Nucleus accumbens (tissue), 56 donors: ENCODE measurements at places on chromosomes 1 and 21.

DNA sequence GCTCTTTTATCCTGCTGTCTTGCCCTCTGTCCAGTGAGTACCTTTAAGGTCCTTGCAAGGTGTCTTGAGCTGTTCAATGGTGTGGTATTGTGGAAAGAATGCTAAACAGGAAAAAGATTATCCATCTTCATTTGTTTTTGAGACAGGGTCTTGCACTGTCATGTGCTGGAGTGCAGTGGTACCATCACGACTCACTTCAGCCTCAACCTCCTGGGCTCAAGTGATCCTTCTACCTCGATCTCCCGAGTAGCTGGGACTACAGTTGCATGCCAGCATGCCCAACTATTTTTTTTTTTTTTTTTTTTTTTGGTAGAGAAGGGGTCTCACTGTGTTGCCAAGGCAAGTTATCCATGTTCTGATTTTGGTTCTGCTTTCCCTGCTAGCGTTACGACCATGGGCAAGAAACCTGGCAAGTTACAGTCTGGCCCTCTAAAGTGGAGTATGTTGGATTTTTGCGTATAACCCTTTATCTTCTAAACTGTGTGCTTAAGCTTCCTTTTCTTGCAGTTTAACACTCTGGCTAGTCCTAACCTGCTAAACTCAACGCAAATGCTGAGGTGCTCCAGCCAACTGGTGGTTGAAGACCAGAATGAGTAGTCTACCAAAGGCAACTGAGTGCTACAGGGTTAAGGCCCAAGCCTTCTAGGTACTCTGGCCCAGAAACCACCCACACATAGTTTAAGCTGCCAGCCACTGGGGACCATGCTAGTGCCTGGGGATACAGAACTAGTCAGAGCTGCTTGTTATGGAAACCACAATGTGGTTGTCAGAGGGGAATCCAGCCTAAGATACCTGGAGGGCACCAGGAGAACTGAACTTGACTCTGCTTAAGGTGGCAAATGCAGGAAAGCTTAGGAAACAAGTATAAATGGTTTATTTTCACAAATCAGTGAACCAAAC, 7.9 kb downstream of the RPL11 start:
- no peak for DNase-seq

GRCh38 chr1:88324899-88325298, 359.2 kb upstream of the PKN2 start:
- DNase-seq = no peak

DNA sequence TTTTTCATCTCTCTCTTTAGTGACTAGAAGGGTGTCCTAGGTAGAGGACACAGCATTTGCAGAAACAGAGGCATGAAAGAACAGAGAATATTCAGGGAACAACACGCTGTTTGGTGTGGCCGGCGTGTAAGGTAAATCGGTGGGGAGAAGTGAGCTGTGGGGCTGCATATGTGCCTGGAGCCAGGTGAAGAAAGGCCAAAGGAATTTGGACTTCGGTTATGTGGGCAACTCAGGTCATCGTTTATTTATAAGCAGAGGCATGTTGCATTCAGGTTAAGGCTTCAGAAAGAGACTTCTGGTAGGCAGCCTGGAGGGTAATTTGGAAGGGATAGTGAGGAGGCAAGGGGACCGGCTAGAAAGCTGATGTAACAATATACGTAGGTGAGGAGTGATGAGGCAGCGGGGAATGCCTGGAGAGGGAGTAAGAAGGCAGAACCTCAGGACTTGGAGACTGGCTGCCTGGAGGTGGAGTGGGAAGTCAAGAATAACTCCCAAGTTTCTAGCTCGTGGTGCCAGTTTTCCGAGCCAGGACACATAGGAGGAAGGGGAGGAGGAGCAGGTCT, 64.1 kb upstream of the ACOT11 start:
- DNase-seq = no peak

DNA sequence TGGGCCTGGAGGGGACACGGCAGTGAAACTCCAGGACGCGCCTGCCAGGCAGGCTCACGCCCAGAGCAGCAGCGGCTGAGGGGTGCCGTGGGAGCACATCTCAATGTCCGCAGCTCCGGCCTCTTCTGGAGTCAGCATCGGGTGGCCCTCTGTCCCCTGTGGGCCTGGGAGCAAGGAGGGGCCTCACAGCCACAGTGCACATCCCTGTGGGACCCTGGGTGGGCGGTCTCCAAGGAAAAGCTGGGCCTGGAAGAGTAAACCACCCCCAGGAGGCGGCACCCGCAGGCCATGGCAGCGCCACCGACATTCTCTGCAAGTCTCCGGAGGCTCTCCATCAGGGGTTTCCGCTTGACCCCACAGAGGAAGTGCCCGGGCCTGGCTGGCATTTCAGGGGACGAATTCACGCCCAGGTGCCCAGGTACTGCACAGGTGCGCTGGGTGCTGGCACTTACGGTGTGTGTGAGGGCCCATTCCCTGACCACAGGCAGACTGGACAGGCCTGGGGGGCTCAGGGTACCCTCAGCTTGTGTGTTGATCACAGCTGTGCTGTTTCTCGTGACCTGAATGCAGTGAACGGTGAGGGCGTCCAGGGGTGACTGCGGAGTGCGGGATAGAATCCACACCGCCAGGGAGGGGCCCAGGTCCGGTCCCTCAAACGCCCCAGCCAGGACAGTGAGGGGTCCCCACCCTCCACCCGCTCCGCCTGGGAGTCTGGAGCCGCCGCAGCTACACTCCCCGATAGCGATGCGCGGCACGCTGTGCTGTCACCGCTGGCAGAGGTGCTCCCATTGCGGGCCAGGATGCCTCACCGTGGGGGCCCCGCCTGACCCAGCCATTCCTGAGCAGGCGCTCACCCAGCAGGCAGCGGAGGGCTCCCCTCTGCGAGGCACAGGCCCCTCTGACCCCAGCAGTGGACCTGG, 16.6 kb upstream of the RNF223 start:
- DNase-seq = no peak

DNA sequence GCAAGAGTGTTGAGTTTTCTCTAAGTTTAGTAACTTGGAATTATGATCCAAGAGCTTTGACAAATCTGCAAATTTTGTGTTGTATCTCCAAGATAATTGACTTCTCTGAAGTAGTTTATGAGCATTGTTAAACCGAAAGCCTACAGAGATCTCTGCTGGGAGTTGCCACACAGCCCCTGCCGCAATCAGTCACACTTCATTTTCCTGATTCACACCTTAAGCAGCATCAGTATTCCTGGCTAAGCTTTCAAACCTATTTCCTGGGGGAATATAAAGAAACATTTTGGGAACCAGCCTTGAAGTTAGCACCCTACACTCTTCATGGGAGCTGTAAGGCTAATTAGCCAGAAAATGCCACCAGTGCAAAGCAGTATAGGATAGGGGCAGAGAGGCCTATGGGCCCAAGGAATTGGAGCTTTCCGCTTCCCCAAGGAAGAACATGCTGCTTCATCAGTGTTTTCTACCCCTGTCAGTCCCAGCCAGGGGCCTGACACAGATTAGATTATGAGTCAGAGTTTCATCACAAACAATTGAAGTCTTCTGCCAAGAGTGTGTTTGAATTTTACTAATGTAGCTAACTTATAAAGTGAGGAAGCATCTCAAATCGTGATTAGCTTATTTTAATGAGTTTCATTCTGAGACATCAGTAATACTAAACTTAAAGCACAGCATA, 23.2 kb upstream of the CACYBP start:
- peak; percentile 36 for DNase-seq

DNA sequence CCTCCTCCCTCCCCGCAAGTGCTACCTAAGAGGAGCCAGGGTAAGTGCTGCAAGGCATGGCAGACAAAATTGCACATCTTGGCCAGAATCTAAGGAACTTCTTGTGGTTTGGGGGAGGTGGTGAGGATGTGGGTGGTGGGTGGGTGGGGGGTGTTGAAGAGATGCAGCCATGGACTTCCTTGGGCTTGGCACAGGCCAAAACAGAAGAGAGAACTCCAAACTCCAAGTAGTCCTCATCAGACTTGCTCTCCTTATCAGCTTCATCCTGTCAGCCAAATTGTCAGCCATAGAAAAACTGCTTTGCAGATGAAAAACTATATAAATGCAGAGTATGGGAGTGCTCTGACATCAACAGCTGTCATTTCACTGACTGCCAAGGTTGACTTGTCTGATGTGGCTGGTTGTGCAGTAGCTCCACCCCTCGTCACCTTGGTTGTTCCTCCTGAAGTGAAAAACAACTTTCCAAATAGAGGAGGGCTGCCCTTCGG, 7.1 kb downstream of the AMIGO1 start:
- no peak for DNase-seq

- no peak for DNase-seq
Observed at GRCh38 chr1:211551638-211552460, 27.1 kb downstream of the SLC30A1 start.

GRCh38 chr1:9100471-9101043, 28.3 kb downstream of the GPR157 start:
- DNase-seq = no peak

DNA sequence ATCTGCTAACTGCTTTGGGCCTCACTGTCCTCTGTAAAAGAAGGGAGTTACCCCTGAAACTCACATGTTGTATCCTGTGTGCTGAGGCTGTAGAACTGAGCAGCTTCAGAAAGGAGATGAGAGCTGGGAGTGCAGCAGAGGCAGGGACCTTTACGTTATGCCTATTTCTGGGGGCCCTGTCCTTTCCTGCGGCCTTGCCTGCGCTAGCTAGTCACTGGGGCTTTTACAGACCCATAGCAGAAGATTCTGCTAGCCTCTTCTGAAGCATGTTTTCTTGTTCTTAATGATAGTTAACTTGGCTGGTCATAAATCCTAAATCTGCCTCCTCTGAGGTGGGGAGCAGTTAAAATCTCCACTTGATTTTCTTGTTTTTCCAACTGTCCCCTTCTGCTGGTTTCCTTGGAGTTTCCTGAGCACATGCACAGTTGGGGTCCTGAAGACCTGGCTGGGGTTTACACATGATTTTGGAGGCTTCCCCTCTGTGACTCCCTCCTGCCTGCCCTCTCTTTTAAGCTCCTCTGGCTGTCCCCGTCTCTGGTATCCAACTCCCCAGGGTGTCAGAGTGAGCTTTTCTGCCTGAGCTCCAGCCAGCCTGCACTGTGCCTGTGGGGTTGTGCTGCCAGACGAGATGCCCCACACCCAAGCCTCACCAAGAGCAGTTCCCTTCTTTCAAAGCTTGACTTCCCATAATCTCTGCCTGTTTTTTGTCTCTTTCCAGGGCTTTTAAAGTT, 76.6 kb downstream of the NOS1AP start:
- no peak for DNase-seq

DNA sequence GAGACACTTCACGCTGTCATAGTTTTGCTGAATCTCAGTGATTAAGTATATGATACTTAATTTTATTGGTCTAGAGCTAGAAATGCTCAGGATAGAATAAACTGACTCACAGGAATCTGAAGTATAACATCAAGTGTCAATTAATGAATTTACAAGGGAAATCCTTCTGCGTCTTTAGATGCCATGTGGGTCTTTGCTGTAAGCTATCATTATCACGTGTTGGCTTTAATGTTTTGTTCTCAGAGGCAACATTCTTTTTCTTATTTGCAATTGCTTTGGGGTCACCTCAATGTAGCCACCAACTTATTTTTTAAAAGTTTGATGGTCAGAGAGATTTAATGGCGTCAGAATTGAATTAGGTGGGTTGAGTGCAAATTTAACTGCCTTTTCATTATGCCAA, 680.1 kb upstream of the PTBP2 start:
- no peak for DNase-seq

DNA sequence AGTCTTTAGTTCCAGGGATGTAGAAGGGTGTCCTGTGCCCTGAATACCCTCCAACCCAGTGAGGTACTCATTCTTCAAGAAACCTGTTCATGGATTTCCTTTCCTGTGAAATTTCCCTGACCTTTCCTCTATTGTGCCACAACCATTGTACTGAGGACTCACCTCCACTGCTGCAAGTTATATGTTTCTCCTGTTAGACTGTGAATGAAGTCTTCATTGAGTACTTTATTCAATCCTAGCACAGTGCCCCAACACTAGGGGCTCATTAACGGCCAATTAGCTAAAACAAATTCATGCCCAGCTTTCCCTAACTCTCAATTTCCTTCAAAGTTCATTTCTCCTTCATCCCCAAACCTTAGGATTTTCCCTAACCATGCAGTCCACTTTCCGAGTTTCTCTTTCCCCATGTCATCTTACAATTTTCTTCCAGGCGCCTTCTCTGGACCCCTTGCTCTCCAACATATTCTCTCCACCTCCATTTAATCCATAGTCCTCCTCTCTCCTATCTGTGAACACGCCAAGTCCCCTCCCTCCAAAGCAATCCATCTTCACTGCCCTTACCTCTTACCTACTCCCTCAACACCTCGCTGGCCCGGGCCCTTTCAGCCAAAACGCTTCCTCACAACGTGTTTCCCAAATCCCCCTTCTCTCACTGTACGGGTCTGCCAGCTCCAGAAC, 1.3 kb downstream of the TRIM33 start:
- no peak for DNase-seq

DNA sequence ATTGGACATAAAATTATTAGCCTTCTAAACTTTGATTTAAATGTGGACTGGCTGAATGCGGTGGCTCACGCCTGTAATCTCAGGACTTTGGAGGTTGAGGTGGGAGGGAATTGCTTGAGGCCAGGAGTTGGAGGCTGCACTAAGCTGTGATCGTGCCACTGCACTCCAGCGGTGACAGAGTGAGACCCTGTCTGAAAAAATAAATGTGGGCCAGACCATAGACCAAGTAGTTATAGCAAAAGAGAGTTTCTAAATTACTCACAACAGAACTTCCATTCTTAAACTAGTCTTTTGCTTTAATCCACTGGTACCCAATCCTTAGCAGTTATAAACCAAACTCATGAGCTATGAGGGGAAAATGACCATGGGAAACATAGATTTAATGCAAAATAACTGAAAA, 35.2 kb downstream of the RAP1A start:
- no peak for DNase-seq

- DNase-seq = no peak
Observed at GRCh38 chr1:9590945-9591668, 2.4 kb downstream of the TMEM201 start.

GRCh38 chr1:20114021-20114648, 5.2 kb downstream of the PLA2G2D start:
- DNase-seq = no peak

- no peak for DNase-seq
Observed at GRCh38 chr1:204417074-204417997, 5.7 kb upstream of the PPP1R15B start.

DNA sequence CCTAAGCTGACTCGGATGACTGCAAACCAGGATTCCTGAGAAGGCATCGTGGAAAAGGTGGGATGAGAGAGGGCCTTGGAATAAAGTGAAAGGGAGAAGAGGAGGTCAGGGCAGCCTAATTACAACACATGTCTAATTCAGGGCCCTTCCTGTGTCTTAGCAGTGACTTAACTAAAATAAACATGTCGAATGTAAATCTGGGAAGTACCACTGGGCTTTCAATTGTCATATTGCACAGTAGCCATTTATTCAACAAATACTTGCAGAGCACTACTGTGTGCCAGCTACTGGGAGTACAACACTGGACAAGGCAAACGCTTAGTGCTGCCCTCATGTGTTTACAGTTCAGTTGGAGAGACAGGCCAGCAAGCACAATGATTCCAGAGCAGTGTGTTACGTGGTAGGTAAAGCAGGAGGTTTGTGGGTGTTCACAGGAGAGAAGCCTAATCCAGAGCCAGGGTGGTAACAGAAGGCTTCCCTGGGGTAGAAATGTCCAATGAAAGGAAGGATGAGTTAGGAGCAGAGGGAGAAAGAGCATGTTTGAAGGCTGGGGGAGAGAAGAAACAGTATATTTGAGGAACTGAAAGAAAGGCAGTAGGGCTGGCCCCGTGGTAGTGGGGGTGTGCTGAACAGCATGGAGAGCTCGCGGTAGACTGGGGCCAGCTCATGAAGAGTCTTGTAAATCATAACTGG, 38.0 kb upstream of the RASAL2 start:
- no peak for DNase-seq

GRCh38 chr1:88973520-88974137, 18.8 kb downstream of the KYAT3 start:
- DNase-seq = no peak
